NCI-H460 (cell line): ENCODE measurements at places on chromosomes 16 and 17. TPM values are rescaled to one million over a fixed set of nuclear protein-coding genes. Genes with fewer than 3 reads are reported as not detected.

Gene B4GALNT2
- not detected in 2 replicates for total RNA-seq

Gene CA5A
- 0.10 TPM in 1 of 2 replicates, not detected in the other for total RNA-seq

GRCh38 chr16:12158428-12158827 lies 181.9 kb downstream of the SNX29 start:
- no peak for DNase-seq

DNA sequence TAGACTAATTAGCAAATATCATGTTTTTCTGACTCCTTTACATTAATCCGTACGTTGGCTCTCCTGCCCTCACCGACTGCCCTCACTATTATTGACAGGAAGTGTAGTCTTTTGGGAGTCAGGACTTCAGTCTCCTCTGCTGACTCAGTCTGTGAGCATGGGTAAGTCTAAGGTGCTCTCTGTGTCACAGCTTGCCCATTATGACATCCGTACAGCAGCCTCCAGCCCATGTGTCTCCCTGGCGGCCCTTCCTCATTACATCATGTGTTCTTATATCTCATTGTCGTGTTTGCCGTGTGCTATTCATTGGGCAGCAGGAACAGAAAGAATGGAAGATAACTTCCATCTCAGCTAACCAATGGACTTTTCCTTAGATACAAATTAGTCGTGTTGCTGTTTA lies 77.5 kb downstream of the MRTFB start:
- no peak for DNase-seq

Gene OTOP3
- total RNA-seq = not detected in 2 replicates

Gene RASD1
- 0.63 and 0.94 TPM in 2 replicates for total RNA-seq

DNA sequence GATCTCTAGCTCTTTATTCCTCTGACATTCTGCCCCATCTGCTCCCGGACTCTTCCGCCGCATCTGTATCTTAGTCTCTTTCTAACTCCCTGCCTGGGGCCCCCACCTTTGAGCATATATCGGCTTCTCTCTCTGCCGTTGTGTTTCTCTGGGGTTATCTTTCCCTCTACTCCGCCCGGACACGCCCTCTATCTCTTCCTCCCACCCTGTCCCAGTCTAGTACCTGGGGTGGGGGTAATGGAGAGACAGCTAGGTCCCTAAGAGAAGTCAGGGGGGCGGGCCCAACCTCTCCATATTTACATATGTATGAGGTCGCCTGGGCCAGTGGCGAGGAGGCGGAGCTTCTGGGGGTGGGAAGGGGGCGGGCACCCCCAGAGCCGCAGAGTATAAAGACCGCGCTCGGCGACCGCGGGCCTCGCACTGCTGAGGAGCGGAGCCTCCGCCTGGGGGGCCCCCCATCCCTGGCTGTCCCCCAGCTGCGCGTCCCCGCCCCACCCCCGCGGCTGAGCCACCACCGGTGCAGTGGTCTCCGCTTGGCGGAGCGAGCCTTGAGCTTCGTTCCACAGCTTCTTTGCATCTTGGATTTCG lies at the start of gene ATP1B2:
ATP1B2 (plus strand) TSS at position 418 of the 588 bp plus-strand sequence. CDS start 593 bp downstream, outside the sequence.
- DNase-seq = peak; percentile 46

Gene RGS9
- total RNA-seq = 5.0 and 5.8 TPM in 2 replicates

GRCh38 chr16:56967733-56968132 lies 6.0 kb downstream of the CETP start:
- DNase-seq = no peak

Gene LITAFD
- total RNA-seq = 0.10 TPM in 1 of 2 replicates, not detected in the other

DNA sequence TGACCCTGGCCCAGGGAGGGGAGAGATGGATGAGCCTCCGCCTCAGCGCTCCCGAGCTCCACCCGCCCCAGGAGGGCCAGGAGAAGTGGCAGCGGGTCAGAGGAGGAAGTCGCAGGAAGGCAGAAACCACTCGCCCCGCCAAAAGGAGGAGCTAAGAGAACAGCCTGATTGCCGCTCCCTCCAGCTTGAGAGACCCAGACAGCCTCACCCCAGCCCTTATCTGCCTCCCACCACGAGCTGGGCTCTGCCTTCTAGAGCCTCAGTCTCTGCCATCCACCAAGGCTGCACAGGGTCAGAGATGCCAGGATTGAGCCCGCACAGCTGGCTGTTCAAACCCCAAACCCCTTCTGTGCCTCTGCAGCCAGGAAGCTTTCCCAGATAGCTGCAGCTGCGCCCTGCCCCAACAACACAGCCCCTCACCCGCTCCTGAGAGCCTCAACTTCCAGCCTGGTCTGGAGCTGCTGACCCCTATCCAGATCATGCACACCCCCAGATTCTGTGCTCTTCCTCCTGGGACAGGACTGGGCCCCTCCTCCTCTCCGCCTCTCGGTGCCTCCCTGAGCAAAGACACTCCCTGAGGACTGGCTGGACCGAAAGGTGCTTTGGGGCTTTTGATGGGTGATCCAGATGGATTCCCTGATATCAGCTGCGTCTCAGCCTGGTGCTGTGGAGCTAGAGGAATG lies 1.0 kb upstream of the ATP2A3 start:
- DNase-seq = peak; percentile 61

Gene NPW
- 3.4 and 4.8 TPM in 2 replicates for total RNA-seq

DNA sequence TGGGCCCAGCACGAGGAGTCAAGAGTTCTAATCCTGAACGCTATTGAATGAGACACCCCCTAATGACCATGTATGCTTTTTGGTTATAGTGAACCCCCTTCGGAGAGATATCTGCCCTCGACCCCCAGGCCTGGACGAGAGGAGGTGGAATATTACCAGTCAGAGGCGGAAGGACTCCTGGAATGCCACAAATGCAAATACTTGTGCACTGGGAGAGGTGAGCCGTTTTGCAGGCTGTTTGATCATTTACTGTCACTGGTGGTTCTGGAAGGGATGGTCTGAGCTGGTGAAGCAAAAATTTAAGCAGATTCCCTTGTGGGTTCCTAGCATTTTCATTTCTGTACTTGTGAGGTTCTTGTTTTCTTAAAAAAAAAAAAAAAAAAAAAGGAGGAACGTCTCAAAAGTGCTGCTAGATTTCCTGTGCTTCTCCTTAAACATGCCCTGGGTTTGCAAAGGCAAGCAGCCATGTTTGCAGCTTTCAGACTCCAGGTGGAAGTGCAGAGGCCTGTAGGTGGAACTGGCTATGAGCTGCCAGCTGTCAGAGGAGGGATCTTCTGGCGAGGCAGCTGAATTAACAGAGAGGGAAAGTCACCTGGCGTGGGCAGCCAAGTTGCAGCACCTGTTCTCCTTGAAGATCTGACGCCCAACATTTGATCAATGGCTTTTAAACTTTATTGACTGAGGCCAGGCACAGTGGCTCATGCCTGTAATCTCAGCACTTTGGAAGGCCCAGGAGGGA lies 3.5 kb downstream of the MARVELD3 start:
- no peak for DNase-seq

DNA sequence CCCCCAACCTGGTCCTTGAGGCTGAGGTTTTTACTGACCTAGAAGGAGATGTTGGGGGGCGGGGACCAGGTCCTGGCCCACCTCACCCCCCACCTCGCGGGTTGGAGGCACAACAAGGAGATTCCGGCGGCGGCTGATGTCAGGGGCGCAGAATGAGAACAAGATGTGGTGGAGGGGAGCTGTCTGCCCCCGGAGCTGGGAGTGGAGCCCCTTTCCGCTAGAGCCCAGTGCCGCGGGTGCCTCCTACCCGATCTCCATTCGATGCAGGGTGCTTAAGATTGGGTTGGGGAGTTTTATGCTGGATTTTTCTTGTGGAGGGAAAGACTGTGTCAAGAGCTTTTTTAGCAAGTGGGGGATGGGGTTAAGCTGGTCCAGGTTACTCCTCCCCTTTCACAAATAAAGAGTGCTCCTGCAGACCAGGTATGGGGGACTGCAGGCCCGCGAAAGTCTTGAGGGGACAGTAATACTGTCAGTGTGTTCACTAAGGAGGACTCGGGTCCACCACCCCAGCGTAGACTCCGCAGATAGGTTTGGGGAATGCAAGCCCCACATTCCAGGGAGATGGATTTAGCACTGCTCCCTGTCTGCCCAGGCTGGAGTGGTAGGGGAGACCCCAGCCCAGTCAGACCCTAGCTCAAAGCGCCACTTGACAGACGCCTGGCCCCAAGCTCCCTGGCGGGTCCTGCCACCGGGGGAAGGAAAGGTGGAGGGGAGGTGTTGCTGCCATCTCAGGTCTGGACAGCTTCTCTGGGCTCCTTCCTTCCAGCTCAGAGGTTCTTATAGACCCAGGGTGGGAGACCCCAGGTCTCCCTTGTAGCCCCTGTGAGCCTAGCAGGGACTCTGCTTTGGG lies 2.0 kb downstream of the CACNA1G start:
- DNase-seq = no peak

DNA sequence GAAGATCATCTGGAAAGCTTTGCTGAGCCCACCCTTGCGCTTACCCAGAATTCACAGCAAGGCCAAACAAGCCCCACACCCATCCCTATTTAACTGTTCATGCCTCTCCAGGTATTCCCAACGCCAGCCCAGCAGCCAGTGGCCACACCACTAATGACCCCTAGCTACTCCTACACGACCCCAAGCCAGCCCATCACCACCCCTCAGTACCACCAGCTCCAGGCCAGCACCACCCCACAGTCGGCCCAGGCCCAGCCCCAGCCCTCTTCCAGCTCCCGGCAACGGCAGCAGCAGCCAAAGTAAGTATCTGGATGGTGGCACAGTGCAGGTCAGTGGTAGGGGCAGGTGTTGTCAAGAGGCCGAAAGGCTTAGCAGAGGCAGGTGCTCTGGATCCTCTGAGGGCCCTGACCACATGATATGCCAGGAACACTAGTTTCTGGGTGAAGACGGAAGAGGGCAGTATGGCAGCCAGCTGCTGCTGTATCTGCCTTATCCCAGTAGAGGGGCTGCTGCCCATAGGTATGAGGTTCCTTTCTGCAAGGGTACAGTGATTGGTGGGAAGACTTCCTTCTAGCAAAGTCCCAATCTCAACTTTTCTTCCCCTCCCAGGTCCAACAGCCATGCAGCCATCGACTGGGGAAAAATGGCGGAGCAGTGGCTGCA lies 10.7 kb downstream of the PROCA1 start:
- DNase-seq = no peak

GRCh38 chr16:78894886-78895285 lies 705.7 kb downstream of the MAF start:
- DNase-seq = no peak

DNA sequence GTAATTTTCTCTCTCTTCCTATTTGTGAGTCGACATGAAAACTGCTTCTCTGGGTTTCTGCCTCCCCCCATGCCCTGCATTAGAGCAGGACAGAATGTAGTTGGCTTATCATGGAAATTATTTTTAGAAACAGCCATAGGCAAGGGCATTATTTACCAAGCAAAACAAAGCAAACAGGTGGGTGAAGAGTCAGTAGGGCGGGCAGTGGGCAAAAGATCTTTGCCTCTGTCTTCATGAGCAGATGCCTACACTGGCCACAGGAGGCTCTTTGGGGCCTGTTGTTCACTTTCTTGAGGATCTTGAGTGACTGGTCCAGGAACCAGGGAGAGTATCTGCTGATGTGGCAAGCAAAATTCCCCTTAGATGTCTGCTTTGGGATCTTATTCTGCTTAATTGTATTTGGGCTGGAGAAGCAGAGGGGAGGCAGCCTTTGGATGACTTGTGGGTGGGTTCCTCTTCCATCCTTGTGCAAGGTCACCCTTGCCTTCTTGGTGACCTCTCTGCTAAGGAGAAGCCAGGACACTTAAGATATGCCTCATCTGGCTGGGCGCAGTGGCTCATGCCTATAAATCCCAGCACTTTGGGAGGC lies 42.5 kb upstream of the CLEC19A start:
- no peak for DNase-seq

DNA sequence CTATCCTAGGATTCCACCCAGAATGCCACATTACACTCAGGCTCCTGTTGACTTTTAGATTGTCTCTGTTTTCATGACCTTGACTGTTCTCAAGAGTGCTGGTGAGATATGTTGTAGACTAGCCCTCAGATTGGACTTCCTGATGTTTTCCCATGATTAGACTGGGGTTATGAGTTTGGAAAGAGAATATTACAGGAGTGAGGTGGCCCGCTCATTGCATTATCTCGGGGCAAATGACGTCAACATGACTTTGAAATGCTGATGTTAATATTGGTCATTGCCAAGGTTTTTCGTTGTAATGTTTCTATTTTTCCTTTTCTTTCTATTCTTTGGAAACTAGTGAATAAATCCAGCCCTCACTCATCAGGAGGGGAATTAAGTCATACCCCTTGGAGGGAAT lies 355.7 kb upstream of the MON1B start:
- no peak for DNase-seq

Gene SDK2
- total RNA-seq = 0.02 TPM in 1 of 2 replicates, not detected in the other

Gene PRDM7
- total RNA-seq = not detected in 2 replicates
